T-helper 2 cell (primary cell): ENCODE measurements at places on chromosomes 16 and 17.

- no peak for DNase-seq
Measured at GRCh38 chr17:48575066-48575582, 3.0 kb downstream of the HOXB4 start.

GRCh38 chr16:56228476-56228875 is 37.2 kb downstream of the GNAO1 start:
- no peak for DNase-seq

DNA sequence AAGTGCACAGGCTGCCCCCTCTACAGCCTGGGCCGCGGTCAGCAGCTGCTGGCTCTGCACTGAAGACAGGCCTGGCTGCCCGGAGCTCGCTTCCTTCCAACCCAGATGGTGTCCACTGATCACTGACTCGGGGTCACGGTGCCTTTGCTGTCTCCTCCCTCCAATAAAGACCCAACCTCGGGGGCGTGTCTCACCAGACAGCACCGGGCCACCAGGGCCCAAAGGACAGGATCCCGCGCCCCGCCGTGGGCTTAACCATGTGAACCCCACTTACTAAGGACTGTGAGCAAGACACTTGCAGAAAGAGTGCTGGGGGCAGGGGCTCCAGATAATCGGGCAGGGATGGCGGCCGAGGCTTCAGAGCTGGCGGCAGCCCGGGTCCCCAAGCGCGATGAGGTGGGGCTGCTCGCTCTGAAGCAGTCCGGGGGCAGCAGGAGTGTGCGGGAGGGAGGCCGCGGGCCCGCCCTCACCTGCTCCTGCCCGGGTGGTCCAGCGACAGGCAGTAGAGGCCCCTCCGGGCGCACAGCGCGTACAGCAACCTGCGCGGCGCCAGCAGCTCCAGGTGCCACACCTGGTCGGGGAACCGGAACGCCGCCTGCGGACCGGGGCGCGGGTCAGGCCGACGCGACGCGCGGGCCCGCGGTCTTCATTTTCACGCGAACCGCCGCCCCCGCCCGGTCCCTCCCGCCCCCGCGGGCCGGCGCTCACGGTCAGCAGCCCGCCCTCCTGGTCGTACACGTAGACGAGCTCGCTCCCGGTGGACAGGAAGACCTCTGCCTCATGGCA is 502 bp downstream of the FAAP100 start:
- DNase-seq, result no peak

- no peak for DNase-seq
Measured at GRCh38 chr16:70399381-70399780, 39.5 kb downstream of the ST3GAL2 start.

DNA sequence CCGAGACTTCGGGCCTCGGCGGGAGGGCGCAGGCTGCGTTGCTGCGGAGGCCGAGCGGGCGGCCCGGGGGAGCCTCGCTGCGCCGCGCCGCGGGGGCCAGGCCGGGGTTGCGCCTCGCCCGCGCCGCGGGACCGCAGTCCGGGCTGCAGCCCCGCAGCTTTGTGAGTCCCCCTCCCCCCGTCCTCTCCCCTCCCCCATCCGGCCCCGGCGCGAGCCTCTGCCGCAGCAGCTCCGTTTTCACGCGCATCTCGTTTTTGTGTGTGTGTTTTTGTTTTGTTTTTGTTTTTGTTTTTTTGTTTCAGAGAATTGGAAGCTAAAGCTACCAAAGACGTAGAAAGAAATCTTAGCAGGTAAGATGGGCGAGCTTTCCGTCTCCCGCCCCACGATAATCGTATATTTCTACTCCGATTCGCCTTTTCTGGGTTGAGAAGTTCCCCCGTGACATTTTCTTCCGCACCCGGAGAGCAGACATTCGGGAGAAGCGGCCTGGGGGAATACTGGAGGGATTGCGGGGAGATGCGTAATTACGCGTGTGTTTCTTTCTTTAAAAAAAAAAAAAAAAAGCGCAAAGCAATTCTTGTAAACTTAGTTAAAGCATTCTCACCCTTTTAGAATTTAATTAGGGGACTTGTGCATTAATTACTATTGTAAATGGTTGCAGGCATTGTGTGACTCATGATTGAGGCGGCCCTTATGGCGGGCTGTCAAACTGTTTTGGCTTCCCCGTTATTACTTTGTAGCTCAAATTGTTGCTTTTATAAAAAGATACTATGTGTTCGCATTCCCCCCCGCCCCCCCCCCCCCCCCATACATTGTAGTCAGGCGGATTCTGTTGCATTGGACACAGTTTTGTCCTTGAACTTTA is 732 bp downstream of the TNRC6A start:
- peak; percentile 17 for DNase-seq

DNA sequence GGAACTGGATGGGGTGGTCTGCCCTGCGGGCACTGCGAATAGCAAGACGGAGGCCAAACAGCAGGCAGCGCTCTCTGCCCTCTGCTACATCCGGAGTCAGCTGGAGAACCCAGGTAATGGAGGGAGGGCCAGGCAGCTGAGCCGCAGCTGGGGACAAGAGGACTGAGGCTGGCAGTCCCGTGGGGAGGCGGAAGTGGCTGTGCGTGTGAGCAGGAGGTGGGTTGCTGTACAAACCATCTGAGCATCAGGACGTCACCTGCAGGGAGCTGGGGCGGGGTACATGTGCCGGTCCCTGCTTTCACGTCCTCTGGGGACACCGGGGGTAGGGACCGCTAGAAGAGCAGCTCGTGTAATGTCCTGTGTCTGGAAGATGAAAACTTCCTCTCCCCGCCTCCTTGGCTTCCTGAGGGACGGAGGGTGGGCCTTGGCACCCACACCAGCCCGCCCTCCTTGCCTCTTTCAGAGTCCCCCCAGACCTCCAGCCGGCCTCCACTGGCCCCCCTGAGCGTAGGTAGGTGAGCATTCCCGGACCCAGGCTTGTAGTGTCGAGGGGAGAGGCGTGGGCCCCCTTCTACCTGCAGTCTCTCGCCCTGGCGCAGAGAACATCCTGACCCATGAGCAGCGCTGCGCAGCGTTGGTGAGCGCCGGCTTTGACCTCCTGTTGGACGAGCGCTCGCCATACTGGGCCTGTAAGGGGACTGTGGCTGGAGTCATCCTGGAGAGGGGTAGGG is 3.7 kb downstream of the ADAD2 start:
- no peak for DNase-seq

DNA sequence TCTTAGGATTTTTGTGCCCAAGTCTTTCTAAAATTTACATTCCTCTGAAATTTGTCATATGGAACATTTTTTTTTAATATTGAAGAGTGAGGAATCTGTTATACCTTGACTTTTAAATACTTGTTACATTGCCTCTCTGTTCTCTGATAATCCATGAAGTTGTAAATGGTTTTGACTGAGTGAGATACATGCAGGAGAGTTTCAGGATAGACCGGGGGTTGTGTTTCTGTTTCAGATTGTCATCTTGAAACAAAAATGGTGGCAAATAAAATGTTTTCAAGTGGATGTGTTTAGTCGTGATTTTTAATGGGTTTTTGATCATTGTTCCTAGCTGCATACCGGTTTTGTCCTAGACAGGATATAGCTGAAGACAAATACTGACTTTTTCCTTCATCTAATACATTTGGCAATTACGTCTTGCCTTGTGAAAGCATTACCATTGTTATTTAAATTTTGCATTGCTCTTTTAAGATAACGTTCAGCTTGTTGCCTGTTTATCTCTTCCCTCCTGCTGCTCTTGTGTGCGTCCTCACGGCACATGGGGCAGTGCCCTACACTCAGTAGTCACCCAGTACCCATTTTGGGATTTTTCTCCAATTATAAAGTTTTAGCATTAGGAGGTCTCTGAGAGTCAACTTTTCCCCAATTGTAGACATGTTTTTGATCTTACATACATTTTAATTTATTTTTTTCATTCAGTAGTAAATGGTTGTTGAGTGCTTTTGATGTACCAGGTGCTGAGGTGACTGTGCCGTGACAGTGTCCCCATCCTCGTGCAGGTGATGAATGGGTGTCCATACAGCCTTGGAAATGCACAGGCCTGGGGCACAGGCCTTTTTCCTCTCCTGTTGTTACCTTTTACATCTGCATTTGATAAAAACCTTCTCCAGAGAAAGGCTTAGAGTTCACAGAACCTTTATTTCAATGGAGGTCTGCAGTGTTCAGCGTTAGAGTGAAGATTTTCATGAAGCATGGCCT is 169.9 kb downstream of the MSI2 start:
- no peak for DNase-seq

GRCh38 chr17:11485336-11486100 is 112.8 kb upstream of the DNAH9 start:
- no peak for DNase-seq

- no peak for DNase-seq
Measured at GRCh38 chr17:74856112-74856511, 3.6 kb downstream of the GRIN2C start.

DNA sequence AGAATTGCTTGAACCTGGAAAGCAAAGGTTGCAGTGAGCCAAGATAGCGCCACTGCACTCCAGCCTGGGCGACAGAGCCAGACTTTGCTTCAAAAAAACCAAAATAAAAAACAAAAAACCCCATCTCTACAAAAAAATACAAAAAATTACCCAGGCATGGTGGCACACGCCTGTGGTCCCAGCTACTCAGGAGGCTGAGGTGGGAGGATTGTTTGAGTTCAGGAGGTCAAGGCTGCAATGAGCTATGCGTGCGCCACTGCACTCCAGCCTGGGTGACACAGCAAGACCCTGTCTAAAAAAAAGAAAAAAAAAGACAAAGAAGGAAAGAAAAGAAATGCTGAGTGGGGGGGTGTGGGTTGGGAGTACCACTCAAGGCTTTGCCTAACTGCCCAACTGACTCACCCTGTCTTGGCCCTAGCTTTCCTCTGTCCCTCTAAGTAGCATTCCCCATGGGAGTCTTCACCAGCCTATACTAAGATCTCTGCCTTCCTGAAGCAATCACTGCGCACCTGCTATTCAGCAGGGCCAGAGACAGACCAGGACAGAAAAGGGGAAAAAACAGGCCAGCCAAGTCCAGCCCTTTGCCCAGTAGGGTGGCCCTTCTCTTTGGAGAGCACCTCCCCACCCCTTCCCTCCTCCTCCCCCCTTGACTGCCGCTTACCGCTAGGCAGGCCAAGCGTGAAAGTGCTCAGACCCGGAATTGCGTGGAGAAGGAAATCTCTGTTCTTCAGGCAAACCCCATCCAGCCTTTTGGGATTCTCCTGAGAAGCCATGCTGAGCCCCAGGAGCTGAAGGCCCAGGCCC is 45.8 kb downstream of the RTN4RL1 start:
- DNase-seq, result no peak

GRCh38 chr17:77217566-77217965 is 76.8 kb downstream of the SEC14L1 start:
- no peak for DNase-seq

- no peak for DNase-seq
Measured at GRCh38 chr17:69508814-69509213, 94.3 kb downstream of the MAP2K6 start.

DNA sequence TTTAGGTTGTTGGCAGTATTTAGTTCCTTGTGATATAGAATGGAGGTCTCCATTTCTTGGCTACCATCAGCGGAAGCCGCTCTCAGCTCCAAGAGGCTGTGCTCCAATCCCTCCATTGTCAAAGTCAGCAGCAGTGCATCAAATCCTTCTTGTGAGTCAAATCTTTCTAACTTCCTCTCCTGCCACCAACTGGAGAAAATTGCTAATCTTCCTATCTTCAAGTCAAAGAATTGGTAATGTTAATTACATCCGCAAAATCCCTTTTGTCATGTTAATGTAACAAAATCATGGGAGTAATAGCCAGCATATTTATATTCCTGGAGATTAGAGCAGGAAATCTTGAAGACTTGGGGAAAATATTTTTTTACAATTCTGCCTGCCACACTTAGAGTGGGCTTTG is 436.4 kb upstream of the DYNLRB2 start:
- no peak for DNase-seq

DNA sequence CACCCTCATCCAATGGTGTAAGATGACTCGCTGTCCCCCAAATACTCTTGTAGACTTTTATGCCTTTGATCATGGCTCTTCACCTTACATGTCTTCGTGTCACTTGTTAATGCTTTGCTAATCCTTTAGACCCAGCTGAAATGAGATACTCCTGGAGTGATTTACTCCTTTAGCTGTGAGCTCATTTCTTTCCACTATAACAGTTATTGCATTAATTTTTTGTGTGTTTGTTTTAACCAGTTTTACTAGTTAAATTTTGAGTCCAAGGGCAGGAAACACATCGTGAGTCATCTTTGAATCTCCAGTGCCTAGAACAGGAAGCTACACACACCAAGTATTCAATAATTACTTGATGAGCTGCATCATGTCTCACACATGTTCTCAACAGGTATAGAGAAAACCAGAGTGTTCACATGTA is 6.5 kb upstream of the CTCF start:
- peak; percentile 42 for DNase-seq

GRCh38 chr16:22634954-22635353 is 124.3 kb downstream of the NPIPB5 start:
- DNase-seq, result no peak

DNA sequence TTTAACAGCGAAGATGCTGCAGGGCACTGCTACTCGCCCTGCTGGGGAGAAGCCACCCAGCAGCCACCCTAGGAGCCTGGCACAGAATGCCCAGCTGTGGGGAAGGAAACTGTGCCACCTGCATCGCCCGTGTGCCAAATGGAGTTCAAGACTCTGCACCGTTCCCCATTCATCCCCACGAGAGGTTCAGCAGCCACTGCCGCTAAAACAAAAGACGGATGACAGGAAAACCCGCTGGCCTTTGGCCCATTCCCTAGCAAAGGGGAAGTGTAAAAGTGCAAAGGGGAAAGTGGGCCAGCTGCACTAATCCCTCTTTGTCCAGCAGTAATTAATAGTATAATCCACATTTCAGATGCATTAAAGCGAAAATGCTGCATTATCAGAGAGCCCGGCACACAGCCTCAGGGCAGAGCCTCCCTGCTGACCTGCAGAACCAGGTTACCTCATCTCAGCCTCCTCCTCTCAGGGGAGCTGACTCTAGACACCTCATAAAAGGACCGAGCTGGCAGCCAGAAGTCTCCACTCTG is 37.7 kb downstream of the ZFHX3 start:
- no peak for DNase-seq

DNA sequence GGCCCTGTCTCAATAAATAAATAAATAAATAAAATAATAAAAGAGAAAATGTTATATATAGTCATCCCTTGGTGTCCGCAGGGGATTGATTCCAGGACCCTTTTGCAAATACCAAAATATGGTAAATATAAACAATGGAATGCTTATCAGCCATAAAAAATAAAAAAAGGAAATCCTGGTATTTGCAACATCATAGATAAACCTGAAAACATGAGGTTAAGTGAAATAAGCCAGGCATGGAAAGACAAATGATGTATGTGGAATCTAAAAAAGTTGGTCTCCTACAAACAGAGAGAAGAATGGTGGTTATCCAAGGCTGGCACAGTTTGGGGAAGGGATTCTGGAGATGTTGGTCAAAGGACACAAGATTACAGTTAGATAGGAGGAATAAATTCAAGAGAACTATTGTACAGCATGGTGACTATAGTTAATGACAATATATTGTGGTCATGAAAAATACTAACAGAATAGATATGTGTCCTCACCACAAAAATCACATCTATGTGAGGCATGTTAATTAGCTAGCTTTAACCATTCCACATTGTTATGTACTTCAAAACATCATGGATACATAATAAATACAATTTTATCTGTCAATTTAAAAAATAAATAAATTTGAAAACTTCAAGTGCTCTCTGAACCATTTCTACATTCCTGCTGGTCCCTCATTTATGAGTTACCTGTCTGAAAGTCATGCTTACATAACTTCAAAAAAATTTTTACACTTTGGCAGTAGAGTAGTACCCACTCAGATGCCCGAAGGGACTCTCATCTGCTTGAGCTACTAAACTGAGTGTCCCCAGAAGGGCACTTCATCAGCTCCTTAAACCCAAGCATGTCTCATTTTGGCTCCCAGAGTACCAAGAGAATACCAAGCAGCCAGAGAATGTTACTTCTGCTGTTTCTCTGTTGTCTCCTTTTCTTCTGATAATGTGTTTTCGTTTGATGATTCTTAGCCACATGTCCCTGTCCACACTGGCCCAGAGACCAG is 26.6 kb downstream of the N4BP1 start:
- no peak for DNase-seq

- DNase-seq, result no peak
Measured at GRCh38 chr17:54781389-54781788, 119.3 kb upstream of the TOM1L1 start.
